ENCODE measurements at places on chromosomes 1 and 21.

GRCh38 chr1:43220905-43221778 lies 48.6 kb upstream of the TMEM125 start:
- DNase-seq, result no peak

GRCh38 chr1:91736715-91737615 lies 149.0 kb downstream of the TGFBR3 start:
- no peak for DNase-seq

DNA sequence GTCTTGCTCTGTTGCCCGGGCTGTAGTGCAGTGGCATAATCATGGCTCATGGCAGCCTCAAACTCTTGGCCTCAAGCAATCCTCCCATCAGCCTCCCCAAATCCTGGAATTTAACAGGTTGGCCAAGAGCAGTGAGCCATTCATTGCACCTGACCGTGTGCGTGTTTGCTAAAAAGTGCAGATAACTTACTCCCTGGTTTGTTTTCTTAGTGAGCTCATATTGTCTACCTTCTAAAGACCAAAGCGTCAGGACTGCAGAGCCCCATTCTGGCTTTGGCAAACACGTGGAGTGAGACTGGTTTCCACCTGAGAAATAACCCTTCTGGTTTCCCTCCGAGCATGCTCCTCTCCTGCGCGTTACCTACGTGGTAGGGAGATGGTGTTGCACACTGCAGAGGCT lies 32.2 kb upstream of the CA6 start:
- no peak for DNase-seq

GRCh38 chr1:238562341-238562740 lies 671.6 kb upstream of the ZP4 start:
- DNase-seq, result no peak

DNA sequence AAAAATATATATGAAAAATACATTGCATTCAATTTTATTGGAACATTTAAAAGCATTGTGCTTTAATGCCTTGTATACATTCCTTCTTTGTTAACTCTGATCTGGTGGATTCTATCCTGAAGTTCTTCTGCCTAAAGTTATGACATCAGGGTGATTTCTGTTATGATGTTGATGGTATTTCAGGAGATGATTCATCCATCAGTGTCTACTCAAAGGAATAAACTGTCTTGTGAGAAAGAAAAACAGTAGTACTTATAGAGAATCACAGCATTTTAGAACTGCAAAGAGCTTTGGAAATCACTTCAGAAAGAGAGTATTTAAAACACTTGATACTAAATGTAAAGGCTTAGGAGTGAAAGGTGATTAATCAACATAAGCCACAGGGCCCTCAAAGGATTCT lies 155.7 kb downstream of the PTPRC start:
- DNase-seq, result no peak

DNA sequence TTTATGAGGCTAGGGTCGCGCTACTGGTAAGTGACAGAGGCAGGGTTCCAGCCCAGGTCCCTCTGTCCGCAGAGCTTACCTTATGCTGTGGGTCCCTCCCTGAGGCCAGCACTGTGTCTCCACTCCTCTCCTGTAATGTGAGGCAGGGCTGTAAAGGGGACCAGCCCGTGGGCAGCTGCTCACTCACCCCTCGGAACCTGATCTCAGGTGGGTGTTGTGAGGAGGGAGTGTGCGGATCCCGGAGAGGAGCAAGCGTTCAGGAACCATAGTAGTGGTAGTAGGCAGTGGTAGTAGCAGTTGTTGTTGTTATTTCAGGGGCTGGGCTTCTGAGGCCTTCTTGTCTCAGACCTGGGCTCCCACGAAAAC lies 1.7 kb downstream of the ZC3H12A start:
- DNase-seq, result no peak

Data from stimulated activated naive CD4-positive, alpha-beta T cell treated with Interleukin-2 at 50 U/mL for 16 hours (primary cell).